Pancreas (tissue), 10 donors: ENCODE measurements at places on chromosomes 6 and 20.

DNA sequence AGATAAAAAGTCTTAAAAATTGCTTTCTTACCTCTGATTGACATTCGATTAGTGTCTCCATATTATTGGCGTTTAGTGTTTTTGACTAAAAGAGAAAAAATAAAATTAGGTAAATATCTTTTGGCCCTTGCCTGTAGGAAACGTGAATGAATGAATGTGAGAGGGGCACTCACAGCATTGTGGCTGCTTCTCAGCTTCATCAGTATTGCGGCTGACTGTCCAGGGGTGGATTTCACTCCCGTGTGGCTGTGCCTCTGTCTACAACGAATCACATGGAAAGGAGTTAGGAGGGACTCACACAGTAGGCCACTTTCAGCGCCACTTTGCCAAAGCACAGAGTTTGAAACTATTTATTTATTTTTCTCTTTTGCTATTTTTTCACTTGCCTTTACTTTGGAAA is 844 bp downstream of the TAGAP start:
- no peak for DNase-seq

GRCh38 chr6:76771059-76771634 is 692.1 kb downstream of the HTR1B start:
- no peak for DNase-seq

DNA sequence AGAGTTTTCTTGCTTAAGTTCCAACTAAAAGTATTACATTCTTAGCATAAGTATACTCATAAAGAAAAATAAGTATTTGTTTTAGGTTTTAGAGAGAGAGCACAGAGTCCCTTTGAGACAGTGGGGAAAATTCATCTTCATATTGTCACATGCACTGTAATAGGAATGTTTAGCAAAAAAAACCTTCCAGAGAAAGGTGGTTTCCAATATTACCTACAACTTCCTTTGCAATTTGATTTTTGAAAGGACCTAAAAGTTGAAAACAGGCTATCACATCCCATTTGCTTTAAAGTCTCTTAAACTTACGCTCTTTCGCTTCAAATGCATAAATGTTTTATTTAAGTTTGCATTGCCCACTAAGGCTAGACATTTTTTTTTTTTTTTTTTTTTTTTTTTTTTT is 86.4 kb downstream of the OPRM1 start:
- DNase-seq = no peak

DNA sequence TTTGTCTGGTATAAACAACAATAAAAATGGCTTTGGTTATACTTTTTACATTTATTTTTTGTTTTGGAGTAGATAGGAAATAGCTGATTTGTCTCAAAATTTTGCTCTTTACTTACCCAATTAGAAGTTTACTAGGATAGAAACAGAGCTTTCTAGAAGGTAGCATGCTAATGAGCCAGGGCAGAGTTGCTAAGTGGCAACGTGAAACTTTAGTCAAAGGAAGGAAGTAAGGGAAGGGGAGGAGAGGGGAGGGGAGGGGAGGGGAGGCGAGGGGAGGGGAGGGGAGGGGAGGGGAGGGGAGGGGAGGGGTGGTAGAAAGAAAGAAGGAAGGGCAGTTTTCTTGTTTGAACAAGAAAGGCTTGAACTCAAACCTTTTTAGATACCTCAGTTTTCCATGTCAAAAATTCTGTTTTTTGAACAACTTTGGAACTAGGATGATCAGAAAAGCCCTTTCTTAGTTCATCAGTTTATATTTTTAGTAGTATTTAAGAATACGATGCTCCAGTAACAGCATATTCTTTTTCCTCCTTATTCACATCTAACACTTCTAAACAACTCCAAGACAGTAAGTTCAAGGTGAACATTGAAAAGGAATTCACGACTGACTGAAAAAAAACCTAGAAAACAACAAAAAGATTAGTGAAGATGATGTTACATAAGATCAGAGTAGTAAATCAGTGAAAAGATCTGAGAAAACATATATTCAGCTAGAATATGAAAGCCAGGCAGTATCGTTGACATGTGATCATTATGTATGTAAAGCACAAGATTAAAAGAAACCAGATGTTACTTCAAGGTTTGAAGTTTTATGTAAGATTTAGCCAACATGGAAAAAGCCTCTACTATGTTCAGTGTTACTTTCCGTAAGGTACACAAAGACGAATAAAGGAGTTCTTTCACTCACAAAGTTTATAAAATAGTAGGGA is 263.4 kb downstream of the ARHGAP18 start:
- no peak for DNase-seq

- DNase-seq = no peak
Observed at GRCh38 chr6:122930252-122931180, 65.5 kb upstream of the CLVS2 start.

DNA sequence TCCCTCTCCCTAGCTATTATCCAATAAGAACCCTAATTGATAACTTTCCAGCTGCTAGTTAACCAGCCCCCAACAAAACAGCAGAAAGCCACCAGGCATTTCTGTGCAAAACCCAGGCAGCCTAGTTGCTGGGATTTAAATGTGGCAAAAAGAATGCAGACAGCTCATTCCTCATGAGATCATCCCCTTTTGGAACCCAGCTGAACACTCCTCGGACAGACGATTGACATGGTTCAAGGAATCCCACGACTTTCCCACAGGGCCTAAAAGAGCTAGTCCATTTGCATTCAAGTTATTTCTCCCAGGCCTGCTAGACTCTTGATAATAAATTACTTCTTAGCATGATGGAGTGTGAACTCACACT is 24.0 kb downstream of the JAG1 start:
- no peak for DNase-seq

DNA sequence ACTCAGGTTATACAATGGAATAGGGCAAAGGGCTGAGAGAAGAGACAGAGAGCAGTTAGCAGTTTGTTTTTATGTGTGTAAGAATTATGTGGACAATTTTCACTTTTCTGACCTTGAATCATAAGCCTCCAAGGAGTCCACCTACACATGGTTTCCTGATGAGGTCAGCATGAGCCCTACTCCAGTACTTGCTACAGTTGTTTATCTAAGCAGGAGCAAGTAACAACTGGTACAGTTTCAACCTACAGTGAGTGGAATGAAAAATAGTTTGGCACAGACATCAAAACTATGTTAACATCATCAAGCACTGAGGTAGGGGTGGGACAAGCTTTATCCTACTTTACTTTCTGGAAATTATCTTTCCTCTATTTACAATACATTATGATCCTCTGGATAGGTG is 426.7 kb upstream of the ID4 start:
- no peak for DNase-seq
